Stimulated activated CD8-positive, alpha-beta memory T cell treated with anti-CD3 and anti-CD28 coated beads, Interleukin-15, amount 100 ng/mL, for 4 hours (primary cell): ENCODE measurements at places on chromosomes 4 and X.

DNA sequence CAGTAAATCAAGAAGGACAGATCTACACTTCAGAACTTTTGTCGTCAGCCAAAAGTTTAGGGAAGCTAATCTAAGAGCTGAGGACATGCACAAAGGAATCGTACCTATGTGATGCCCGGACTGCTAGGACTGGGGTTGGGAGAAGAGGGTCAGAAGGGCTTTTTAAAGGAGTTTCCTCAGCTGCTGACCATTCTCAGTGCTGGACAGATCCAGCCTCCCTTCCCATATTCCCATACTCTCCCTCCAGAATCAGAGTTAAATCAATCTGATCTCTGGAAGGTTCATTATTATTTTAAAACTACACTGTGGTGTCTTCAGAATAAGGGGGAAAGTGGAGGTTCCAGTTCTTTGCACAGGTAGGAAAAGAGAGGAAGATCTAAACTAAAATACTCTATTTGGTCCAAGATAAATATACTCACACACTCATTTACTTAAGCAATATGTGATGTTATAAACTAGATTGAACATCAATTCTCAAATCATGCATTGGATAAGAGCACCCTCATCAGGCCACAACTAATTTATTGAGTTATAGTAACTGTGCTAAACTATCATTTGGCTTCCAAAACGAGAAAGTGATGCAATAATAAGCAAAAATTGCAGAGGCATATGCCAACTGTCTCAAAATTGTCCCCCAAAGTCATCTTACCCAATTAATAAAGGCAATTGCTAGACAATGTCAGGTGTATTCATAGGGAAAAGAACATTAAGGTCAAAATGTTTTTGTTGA lies 124.7 kb downstream of the HNRNPD start:
- no peak for DNase-seq

GRCh38 chr4:103754844-103755243 lies 35.1 kb upstream of the TACR3 start:
- DNase-seq: no peak

GRCh38 chrX:53249408-53250042 lies 24.5 kb upstream of the KDM5C start:
- DNase-seq: no peak

DNA sequence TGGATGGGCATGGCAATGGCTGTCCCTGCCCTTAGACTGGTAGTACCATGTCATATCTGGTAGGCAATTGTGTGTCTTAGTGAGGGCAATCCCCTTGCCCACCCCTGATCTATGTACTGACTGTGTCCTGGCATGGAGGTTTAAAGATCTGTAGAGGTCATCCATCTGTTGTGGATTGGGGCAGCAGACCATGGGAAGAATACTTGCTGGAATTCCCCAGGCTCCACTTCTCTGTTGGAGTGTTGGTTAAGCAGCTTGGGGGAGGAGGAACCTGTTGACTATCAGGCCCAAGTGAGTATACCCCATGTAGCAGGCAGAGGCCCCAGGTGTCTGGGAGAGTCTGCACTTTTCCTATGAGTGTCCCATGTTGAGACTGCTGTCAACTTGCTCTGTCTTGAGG lies 246.7 kb upstream of the DIPK2B start:
- DNase-seq: no peak

GRCh38 chr4:186871856-186872255 lies 148.2 kb upstream of the FAT1 start:
- DNase-seq: no peak

GRCh38 chrX:14173873-14174272 lies 144.2 kb upstream of the GEMIN8 start:
- no peak for DNase-seq

DNA sequence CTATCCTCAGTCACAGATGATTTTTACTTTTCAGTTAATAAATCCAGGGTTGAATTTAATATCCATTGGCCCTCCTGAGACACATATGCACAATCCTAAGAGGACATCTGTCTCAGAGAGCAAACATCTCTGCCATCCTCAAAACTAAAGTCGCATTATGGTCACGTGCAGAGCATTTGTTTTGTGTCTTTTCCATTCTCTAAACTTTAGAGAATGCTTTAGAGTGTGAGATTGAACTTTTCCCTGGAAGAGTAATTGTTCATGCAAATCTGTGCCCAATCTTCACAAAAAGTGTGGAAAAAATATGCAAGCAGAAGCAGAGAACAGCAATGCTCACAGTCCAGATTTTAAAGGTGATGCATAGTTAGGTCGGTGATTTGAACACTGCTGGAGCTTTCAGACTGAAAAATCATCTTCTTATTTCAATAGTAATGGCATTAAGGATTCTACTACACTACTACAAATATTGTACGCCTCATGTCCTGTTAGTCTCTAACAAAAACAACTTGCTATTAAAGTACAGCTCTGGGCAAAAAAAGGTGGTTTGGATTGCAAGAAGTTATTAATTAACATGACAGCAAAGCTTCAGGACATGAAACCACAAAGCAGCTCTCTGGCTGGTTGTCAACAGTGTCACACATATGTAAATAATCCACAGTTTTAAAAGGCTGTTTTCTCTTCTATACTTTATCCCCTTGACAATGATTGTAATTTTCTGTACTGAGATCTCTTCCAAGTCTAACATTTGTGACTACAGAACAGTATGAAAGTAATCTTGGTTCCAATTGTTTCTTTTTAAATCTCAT lies 19.9 kb downstream of the DCHS2 start:
- no peak for DNase-seq
